H9 (cell line): ENCODE measurements at places on chromosomes 4 and X. TPM values are rescaled to one million over a fixed set of nuclear protein-coding genes. Genes with fewer than 3 reads are reported as not detected.

- H3K36me3 ChIP-seq, result peaks cover 3% of the 10 kb centered on the region; the same call in 2 of the 3 replicates
- H3K4me3 ChIP-seq, result no peak overlapping the region
- H3K27ac ChIP-seq, result no peak overlapping the region
- H3K4me1 ChIP-seq, result no peaks in the 10 kb centered on the region
- DNase-seq, result no peak
Observed at GRCh38 chr4:120215350-120215749, 148.7 kb upstream of the MAD2L1 start.

DNA sequence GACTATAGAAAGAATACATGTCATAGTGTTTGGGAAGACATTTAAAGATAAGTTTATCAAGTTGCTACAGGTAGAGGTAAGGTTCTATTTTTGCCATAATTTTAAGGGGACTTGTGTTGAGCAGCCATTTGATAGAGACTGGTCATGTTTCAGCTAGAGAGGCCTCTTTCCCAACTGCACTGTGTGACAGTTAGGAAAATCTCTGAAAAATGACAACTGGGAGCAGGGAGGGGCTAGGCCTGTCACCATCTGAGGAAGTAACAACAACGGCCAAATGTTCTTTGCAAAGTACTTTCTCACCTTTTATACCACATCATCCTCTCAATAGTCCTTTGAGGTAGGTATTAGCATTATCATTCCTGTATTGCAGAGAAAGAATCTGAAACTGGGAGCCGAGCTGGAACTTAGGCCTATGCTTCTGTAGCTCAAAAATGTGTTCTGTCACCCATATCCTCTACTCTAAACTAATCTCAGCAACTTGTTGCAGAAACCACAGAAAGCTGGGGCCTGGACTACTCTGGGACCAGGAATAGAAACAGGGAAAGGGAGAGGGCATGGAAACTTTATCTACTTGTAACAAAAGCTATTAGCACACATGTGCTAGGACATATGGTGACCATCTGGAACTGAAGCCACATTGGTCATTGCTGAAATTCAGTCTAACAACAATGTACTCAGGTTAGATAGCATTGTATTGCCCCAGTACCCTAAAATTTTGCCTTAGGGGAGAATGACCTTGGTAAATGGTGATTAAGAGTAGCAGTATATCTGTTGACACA lies 198.9 kb downstream of the MID1IP1 start:
- no peaks in the 10 kb centered on the region for H3K4me1 ChIP-seq
- DNase-seq, result no peak
- no peaks in the 10 kb centered on the region for H3K36me3 ChIP-seq
- no peak overlapping the region for H3K27ac ChIP-seq

GRCh38 chrX:113009837-113010236 lies 169.2 kb upstream of the AMOT start:
- no peak for DNase-seq
- no peak overlapping the region for H3K27ac ChIP-seq
- no peaks in the 10 kb centered on the region for H3K27me3 ChIP-seq
- H3K4me3 ChIP-seq, result no peak overlapping the region
- H3K4me1 ChIP-seq, result no peaks in the 10 kb centered on the region
- no peaks in the 10 kb centered on the region for H3K36me3 ChIP-seq

DNA sequence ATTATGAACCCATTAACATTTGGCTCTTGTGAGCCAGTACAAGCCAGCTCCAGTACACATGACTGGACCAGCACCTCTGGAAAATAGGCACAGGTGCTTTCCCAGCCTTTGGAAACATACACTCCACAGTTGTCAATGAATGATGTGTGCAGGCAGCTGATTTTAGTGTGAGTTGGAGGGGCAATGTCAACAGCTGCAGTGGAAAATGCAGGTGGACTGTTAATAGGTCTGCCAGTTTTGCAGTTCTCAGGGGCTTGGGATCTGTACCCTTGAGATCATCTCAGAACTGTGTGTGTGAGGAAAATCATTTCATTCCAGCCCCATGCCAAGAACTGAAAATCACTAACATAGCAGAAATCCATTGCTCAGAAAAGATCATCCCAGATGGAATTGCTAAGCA lies 81.7 kb upstream of the CHRDL1 start:
- DNase-seq, result no peak
- H3K27ac ChIP-seq, result no peak overlapping the region
- no peaks in the 10 kb centered on the region for H3K36me3 ChIP-seq
- no peak overlapping the region for H3K4me3 ChIP-seq

OTUD6A gene
- total RNA-seq, result 0.18 TPM in 1 of 2 replicates, not detected in the other

RHOXF1 gene
- total RNA-seq, result not detected in 2 replicates
